Breast epithelium (tissue), 4 donors: ENCODE measurements at places on chromosomes 7 and 10. TPM values are rescaled to one million over a fixed set of nuclear protein-coding genes. Genes with fewer than 3 reads are reported as not detected.

The CACNB2 gene
- 8.9 TPM for total RNA-seq

DNA sequence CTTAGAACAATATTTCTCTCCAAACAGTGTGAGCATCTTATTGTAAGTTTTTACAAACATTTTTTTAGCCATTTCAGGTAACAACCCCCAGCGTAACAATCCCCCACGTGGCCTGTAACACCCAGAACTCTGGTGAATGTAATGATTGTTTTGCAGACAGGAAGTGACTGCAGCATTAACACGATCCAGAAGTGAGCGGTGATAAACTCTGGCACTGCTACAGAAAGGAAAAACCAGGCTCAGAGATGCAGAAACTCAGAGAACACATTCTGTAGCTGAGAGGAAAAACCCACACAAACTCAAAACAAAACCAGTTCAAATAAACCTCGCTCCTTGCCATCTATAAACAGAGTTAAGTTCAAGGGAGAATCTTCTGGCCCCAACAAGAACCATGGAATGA lies 285.7 kb downstream of the FGFR2 start:
- DNase-seq, result peak; percentile 24

The HOXA1 gene
- 0.80 TPM for total RNA-seq

DNA sequence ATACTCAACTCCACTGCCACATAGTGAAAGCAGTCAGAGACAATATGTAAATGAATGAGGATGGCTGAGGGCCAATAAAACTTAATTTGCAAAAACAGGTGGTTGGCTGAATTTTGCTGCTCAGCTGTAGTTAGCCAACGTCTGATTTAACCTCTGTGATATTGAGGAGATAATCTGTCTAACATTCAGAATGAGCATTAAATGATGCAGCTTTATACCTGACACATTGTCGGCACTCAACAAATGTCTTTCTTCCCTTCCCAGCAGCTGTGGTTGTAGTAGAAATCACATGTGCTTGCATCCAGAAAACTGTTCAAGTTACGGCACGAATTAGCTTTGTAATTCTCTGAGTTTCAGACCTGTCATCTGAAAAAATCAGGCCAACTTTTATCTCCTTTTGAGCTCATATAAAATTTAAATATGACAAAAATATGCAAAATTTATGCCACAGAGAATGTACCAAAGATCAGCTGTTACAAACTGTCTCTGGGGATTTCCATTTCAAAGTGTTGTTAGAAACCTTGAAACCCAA lies 1239.7 kb downstream of the GATA3 start:
- no peak for DNase-seq

GRCh38 chr7:48263311-48263650 lies 92.0 kb downstream of the ABCA13 start:
- DNase-seq, result no peak

- no peak for DNase-seq
Observed at GRCh38 chr10:95542330-95542729, 18.8 kb downstream of the SORBS1 start.

The NAT16 gene
- total RNA-seq, result not detected

The RPP30 gene
- total RNA-seq, result 40.3 TPM

DNA sequence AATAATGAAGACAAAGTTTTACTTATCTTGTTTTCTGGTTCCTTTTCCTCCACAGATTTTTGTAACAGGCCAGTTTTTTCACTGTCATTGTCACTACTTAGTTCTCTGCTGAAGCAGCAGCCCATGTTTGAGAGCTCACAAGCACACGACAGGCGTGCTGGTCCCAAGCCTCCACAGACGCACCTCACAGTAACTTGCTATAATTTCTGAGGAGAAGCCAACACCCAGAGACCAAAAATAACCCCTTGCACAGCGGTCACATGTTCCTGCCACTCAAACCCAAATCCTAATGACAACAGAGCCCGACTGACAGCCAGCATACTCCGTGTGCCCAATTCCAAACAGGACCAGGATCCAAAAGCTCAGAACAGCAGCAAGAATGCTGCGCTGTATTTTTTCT lies 58.5 kb downstream of the LARP4B start:
- DNase-seq, result no peak
